Stimulated activated CD8-positive, alpha-beta memory T cell treated with anti-CD3 and anti-CD28 coated beads, Interleukin-2, amount 100 ng/mL, for 48 hours (primary cell): ENCODE measurements at places on chromosomes 11 and 22.

- DNase-seq = no peak
Observed at GRCh38 chr11:82757660-82758357, 24.1 kb upstream of the FAM181B start.

GRCh38 chr11:281486-282161 lies 3.4 kb downstream of the NLRP6 start:
- no peak for DNase-seq

DNA sequence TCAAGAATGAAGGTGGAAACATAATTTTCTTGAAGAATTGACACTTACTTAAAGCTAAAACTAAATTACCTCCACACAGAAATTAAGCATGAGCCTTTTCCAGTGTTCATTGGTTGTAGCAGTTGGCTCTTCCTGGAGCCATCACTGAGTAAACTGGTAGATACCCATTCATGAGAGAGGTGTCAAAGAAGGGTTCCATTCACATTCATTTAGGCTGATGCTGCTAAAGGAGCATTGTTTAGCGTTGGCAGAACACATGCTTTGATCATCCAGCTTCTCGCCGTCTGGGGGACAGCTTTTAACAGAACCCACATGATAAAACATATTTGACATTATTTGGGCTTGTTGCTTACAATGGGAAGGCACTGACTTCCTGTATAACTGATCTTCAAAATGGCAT lies 71.6 kb downstream of the TNRC6B start:
- no peak for DNase-seq

GRCh38 chr11:63906585-63906984 lies 10.4 kb downstream of the RCOR2 start:
- DNase-seq = no peak

- no peak for DNase-seq
Observed at GRCh38 chr11:95563859-95564258, 225.7 kb downstream of the FAM76B start.

DNA sequence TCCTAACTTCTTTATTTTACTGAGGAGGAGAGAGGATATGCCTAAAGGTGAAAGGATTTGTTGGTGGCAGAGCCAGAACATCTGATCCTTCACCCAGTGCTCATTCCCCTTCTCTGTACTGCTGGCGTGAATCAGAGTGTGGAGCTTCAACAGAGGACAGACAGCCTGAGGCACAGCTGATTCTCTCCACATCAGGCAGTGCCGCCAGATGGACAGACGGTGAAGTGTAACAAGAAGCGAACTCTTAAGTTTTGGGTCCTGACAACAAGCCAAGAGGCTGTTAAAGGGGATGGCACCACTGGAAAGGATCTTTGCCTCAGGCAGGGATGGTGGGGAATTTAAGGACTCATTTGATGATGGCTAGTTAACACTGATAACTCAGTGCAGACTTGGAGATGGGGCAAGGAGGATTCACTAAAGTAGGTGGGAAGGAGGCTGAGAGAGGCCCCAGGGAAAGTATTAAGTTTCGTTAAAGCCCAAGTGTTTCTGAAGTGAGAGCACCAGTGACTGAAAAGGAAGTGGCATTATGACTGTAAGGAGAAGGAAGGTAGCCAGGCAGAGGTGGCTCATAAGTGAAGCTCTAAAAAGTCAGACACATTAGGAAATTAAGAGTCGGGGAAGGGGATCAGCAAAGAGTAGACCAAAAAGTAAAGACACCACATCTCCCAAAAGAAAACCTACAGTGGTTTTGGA lies 81.3 kb downstream of the CLPB start:
- no peak for DNase-seq

GRCh38 chr11:11436715-11437313 lies 83.8 kb upstream of the CSNK2A3 start:
- no peak for DNase-seq

GRCh38 chr11:73961321-73961720 lies 10.5 kb downstream of the DNAJB13 start:
- DNase-seq = no peak

DNA sequence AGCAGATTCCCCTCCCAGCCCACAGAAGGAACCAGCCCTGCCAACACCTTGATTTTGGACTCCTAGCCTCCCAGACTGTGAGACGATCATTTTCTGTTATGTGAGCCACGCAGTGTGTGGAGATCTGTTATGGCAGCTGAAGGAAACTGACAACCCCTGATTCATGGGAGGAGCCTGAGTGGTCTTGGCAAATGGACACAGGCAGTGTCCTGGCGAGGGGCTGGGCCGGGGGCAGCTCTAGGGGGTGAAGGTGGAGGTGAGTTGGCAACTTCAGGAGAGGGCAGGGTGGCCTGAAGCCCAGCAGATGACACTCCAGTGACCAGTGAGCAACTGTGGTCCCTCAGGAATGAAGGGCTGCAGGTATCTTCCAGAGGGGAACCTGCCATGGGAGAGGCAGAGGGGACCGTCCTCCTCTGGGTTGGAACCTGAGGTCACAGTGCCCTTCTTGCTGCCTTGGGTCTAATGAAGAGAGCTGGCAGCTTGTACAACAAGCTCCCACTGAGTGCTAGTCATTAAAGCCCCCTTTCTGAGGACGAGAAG lies 82.7 kb downstream of the CSNK2A3 start:
- DNase-seq = no peak

GRCh38 chr22:31818481-31819392 lies 64.9 kb downstream of the DEPDC5 start:
- DNase-seq = no peak

DNA sequence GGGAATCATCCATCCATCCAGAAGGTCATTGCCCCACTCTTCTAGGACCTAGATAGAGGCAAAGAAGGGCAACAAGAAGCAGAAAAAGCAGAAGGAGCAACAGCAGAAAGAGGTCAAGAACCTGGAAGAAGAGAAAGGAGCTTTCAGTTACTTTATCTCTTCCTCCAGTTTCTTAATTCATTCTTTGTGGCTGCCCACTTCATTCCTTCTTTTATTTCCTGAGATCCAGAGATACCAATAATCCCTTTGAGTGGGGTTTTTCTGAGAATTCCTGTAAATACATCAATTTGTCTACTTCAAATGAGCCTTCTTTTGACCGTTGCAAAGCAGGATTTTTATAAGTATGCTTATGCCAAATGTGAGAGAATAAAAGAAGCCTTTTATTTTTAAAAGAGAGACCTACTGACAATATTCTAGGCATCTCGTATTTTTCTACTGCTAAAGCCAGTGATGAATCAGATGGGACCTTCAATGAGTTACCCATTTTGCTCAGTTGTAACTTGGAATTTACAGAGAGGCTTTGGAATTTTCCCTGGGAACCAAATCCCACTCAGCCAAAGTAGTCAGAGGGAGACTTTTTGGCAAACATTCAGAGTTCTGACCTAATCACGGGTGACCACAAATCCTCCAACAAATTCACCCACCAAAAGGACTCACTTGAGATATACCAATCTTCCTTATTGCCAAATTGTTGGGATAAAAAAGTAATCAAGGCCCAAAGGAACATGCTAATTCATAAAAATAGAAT lies 54.9 kb downstream of the ZC3H12C start:
- DNase-seq = no peak

DNA sequence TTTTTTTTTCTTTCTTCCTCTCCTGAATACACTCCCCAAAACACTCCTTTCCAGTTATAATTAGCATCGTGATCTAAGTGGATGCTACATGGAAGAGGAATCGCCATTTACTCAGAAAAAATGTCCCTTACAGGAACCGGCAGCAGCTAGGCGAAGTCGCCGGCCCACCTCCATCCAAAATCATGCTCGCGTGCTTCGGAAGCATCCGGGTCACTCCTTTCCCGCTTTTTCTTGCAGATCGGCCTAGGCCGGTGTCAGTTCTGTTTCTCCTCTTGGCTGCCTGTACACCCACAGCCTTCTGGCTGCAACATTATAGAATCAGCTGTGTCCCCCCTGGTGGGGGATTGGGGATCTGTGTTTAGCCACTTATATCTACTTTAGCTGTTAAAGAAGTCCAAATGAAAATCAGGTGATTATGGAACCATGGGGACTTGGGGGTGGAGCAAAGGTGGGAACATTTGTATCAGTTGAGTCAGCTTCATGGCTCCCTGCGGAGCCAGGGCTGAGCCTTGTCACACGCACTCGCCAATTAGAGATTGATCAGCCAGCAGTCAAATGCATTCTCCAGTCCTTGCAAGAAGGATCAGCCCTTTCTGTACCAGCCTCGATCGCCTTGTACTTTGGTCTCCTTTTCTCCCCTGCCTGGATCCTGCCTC lies 36.3 kb downstream of the ASRGL1 start:
- DNase-seq = no peak

DNA sequence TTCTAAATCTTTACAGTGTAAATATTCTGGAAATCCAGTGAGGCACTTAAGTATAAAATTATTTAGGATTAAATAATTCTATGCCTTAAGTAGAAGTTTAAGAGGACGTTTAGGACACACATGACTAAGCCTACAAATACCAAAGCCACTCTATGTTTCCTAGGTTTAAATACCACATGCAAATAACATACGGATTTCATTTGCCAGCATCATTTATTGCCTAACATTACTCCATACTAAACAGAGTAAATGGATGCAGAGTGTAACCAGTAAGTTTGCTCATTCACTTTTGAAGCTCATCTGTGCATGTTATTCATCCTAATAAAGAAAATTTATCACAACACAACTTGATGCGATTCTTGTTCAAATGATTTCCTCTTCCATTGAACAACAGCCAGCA lies 4.1 kb downstream of the BDNF start:
- no peak for DNase-seq

DNA sequence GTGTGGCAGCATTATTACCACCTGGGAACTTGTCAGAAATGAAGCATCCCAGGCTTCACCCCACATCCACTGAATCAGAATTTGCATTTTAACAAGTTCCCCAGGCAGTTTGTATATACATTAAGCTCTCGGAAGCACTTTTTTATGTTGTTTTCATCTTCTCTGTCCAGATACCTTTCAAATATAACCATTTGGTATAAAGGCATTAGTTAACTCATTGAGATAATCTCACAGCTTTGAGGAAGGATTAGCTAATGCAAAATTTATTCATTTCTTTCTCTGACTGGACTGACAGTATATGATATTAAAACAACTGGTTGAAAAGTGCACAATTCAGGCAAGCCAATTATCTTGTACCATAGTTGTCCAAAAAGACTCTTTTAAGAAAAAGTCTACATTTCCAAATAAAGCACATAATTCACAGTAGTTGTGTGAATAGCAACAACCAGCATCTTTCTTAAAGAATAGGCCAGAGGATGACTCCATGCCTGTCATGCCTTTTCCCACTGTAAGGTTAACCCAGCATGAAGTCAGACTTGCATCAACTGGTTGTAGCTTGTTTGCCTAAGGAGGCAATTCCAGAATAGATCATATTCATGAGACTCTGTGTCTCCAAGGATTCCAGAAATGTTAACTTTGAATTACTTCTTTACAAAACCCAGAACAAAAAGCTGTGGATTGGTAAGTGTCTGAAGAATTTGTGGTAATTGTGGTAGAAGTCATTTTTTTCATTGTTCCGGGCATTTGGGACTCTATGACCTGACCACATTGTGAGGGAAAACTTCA lies 254.3 kb upstream of the SESN3 start:
- DNase-seq = no peak

- DNase-seq = no peak
Observed at GRCh38 chr11:129888451-129888850, 6.9 kb downstream of the NFRKB start.

GRCh38 chr22:47067321-47067890 lies 305.0 kb downstream of the TBC1D22A start:
- DNase-seq = no peak

- DNase-seq = no peak
Observed at GRCh38 chr11:116272181-116272789, 500.5 kb downstream of the BUD13 start.

DNA sequence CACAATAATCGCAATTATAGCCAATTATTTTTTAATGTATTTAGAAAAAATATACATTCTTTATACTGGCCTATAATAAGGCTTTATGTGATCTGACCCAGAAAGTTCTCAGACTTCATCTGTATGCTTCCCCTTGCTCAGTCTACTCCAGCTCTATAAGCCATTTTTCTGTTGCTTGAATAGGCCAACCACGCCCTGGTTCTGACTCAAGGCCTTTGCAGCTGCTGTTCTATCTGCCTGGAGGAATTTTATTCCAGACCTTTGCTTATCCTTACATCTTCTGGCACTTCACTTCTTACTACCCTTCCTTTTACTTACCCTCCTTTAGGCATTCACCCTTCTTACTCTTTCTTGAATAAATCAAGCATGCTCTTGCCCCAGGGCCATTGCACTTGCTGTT lies 54.9 kb upstream of the PDE3B start:
- DNase-seq = no peak

GRCh38 chr11:2315395-2316168 lies 13.8 kb downstream of the TSPAN32 start:
- no peak for DNase-seq

- peak; percentile 5 for DNase-seq
Observed at GRCh38 chr11:126083829-126084607, 21.4 kb upstream of the CDON start.
